ENCODE measurements at places on chromosomes 16 and 17. TPM values are rescaled to one million over a fixed set of nuclear protein-coding genes. Genes with fewer than 3 reads are reported as not detected.

Gene TEX14
- total RNA-seq, result 0.36 TPM

Gene TBC1D26
- total RNA-seq, result 1.1 TPM

- no peaks in the 10 kb centered on the region for H3K36me3 ChIP-seq
- H3K4me3 ChIP-seq, result no peak overlapping the region
- no peaks in the 10 kb centered on the region for H3K27me3 ChIP-seq
- H3K4me1 ChIP-seq, result peaks cover 77% of the 10 kb centered on the region
Measured at GRCh38 chr17:46108550-46109110, 84.6 kb downstream of the KANSL1 start.

GRCh38 chr16:53511084-53511402 is 8.0 kb upstream of the AKTIP start:
- peaks cover 3% of the 10 kb centered on the region for H3K4me1 ChIP-seq
- no peak overlapping the region for H3K4me3 ChIP-seq
- H3K36me3 ChIP-seq, result no peaks in the 10 kb centered on the region
- H3K27ac ChIP-seq, result peak overlapping the region; percentile 64
- DNase-seq, result no peak

GRCh38 chr17:78903101-78903779 is at the start of gene CEP295NL:
Gene CEP295NL, minus strand, starts transcription at chr17:78903201. Its CDS starts 1,373 bp downstream, at chr17:78901828.
- no peaks in the 10 kb centered on the region for H3K27me3 ChIP-seq
- no peak for DNase-seq
- no peak within 1 kb of the TSS for H3K27ac ChIP-seq
- H3K4me1 ChIP-seq, result peaks cover 63% of the 10 kb centered on the region
- H3K36me3 ChIP-seq, result peaks cover 10% of the 10 kb centered on the region

DNA sequence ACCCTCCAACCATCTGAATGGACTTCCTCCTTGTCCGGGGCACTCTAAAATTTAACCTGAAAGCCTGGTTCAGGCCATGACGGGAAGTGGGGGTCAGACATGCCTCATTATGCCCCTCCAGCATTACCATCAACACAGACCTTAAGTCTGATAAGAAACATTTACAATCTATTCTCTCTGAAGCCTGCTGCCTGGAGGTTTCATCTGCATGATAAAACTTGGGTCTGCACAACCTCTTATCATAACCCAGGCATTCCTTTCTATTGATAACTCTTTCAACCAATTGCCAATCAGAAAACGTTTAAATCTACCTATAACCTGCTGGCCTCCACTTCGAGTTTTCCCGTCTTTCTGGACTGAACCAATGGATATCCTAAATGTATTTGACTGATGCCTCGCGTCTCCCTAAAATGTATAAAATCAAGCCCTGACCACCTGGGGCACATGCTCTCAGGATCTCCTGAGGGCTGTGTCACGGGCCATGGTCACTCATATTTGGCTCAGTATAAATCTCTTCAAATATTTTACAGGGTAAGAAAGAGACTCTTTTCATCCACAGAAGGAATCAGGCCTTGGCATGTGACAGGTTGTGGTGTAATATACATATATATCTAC is 45.6 kb downstream of the LYRM1 start:
- no peak overlapping the region for H3K27ac ChIP-seq
- no peak for DNase-seq
- H3K27me3 ChIP-seq, result no peaks in the 10 kb centered on the region
- H3K4me3 ChIP-seq, result no peak overlapping the region
- no peaks in the 10 kb centered on the region for H3K4me1 ChIP-seq
- H3K36me3 ChIP-seq, result no peaks in the 10 kb centered on the region

DNA sequence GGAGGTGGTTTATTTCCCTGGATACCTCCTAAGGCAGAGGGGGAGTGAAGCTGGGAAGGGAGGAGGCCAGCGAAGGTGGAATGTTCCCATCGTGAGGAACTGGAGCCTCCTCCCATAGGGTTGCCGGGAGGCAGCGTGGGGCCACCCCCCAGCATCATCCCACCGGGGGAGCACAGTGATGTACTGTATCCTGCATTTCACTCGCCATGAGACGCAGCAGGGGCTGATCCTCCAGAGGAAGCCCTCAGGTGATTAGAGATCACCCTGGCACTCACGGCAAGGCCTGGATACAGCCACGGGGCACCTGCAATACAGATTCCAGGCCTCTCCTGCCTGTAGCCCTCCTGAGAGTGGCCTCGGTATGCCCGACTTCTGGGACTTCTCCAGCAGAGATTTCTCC is 25.5 kb upstream of the BEAN1 start:
- DNase-seq, result no peak
- H3K36me3 ChIP-seq, result no peaks in the 10 kb centered on the region
- peaks cover 8% of the 10 kb centered on the region for H3K27me3 ChIP-seq
- peaks cover 1% of the 10 kb centered on the region for H3K4me1 ChIP-seq
- H3K27ac ChIP-seq, result peak overlapping the region; percentile 7

DNA sequence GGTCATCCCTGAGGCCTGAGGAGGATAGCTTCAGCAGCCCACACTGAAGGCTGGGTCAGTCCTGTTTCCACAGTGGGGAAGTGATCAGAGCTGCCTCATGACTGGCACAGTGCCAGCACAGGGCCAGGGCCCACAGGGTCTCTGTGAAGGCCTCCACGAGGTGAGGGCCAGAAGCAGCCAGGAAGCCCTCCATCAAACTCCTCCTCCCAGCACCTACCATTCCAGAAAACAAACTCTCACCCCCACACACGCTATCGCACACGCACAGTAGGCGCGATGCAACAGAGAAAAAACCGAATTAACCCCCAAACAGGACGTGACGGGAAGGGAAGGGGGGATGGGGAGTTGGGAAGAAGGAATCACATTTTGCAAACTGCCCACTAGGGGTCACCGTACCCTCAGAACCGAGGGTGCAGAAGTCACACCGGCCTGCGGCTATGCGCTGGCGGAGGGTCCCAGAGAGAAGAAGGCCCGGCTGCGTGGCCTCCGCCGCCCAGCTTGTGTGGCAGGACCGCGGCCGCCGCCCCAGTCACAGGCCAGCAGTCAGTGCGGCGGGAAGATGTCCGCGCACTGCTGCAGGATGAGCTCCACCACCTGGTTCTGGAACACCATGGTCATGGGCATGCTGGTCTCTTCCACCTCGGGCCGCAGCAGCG is 37.6 kb downstream of the ARHGAP27 start:
- H3K4me1 ChIP-seq, result no peaks in the 10 kb centered on the region
- H3K4me3 ChIP-seq, result peak overlapping the region; percentile 41
- H3K36me3 ChIP-seq, result no peaks in the 10 kb centered on the region
- DNase-seq, result peak; percentile 83
- H3K27ac ChIP-seq, result no peak overlapping the region

DNA sequence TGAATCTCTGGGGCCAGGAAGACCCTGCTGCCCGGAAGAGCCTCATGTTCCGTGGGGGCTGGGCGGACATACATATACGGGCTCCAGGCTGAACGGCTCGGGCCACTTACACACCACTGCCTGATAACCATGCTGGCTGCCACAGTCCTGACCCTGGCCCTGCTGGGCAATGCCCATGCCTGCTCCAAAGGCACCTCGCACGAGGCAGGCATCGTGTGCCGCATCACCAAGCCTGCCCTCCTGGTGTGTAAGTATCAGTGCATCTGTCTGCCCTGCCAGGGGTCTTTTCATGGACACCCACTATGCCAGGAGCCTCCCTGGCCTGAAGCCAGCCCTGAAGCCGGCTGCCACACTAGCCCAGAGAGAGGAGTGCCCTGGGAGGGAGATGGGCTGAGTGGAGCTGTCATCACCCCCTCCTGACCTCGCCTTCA is at the start of gene CETP:
CETP (plus strand) TSS at position 100 of the 431 bp plus-strand sequence; CDS start at position 130, 30 bp downstream.
- H3K27me3 ChIP-seq, result no peaks in the 10 kb centered on the region
- peaks cover 17% of the 10 kb centered on the region for H3K4me1 ChIP-seq
- H3K27ac ChIP-seq, result no peak within 1 kb of the TSS

DNA sequence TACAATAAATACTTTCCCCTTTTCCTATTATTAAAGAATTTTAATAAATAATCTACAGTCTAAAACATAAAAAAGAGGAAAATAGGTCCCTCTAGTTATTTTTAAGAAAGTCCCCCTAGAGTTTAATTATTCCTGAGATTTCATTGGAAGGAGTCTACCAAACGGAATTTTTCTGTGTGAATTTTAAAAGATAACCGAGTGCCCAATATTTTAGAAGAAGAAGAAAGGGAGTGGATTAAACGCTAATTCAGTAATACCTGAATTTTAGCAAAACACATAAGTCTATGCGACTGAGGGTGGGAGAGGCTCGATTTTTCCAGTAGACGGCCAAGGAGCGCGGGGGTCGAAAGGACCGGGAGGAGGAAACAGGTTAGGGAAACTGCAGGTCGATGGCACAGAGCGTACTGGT is 2.2 kb downstream of the HOXB2 start:
- peak overlapping the region; percentile 94 for H3K27ac ChIP-seq
- DNase-seq, result no peak
- H3K4me1 ChIP-seq, result peaks cover 46% of the 10 kb centered on the region
- H3K4me3 ChIP-seq, result peak overlapping the region; percentile 87
- H3K27me3 ChIP-seq, result no peaks in the 10 kb centered on the region

- peaks cover 38% of the 10 kb centered on the region for H3K36me3 ChIP-seq
- H3K27ac ChIP-seq, result no peak overlapping the region
- H3K4me1 ChIP-seq, result peaks cover 23% of the 10 kb centered on the region
- no peak overlapping the region for H3K4me3 ChIP-seq
- DNase-seq, result no peak
Measured at GRCh38 chr17:78706271-78706915, 75.7 kb downstream of the CYTH1 start.

DNA sequence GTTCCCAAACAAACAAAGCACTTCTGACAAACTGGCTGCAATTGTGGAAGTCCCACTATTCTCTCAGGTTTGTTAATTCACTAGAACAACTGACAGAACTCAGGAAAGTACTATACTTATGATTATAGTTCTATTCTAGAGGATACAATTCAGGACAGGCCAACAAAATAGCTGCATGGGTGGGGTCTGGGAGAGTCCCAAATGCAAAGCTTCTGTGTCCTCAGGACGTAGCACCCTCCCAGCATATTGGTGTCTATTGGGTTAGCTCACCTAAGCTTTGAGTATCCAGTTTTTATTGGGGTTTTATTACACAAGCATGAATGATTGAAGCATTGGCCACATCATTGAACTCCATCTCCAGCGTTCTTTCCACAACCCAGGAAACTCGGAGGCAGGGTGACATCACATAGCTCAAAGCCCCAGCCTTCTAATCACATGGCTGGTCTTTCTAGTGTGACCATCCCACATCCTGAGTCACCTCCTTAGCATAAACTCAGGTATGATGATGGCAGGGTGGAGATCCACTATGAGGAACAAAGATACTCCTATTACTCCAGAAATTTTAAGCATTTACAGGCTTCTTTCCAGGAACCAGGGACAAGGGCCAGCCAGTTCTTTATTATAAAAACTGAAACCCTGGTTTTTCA is 43.9 kb upstream of the CCNF start:
- no peaks in the 10 kb centered on the region for H3K4me1 ChIP-seq
- DNase-seq, result no peak
- no peak overlapping the region for H3K27ac ChIP-seq
- H3K36me3 ChIP-seq, result no peaks in the 10 kb centered on the region
- H3K4me3 ChIP-seq, result no peak overlapping the region
- no peaks in the 10 kb centered on the region for H3K27me3 ChIP-seq

- no peak overlapping the region for H3K4me3 ChIP-seq
- H3K4me1 ChIP-seq, result peaks cover 12% of the 10 kb centered on the region
- no peak for DNase-seq
- no peaks in the 10 kb centered on the region for H3K36me3 ChIP-seq
Measured at GRCh38 chr16:71628810-71629209, 2.8 kb downstream of the MARVELD3 start.

GRCh38 chr16:83270640-83271039 is 537.1 kb upstream of the HSBP1 start:
- H3K36me3 ChIP-seq, result no peaks in the 10 kb centered on the region
- no peak overlapping the region for H3K27ac ChIP-seq
- H3K4me3 ChIP-seq, result no peak overlapping the region
- H3K27me3 ChIP-seq, result no peaks in the 10 kb centered on the region
- DNase-seq, result no peak

DNA sequence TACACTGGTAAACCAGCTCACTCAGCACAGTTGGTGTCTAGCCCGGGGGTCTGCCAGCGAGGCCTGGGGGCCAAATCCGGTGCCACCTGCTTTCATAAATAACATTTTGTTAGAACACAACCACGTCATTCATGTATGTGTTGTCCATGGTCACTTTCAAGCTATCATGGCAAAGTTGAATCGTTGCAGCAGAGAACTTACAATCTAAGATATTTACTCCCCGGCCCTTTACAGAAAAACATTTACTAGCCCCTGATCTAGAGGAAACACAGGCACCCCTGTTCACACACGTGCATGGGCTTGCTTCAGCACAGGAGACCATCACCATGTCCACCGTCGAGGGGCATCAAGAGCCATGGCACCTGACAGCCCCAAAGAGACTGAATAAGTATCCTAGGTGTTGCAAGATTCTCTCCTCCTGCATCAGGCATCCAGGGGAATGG is 111.4 kb upstream of the DNAH9 start:
- H3K4me3 ChIP-seq, result no peak overlapping the region
- DNase-seq, result no peak
- peaks cover 17% of the 10 kb centered on the region for H3K4me1 ChIP-seq

GRCh38 chr16:49632086-49632794 is 223.7 kb downstream of the ZNF423 start:
- DNase-seq, result no peak
- H3K4me1 ChIP-seq, result peaks cover 6% of the 10 kb centered on the region
- peaks cover 17% of the 10 kb centered on the region for H3K36me3 ChIP-seq
- H3K27ac ChIP-seq, result no peak overlapping the region
- H3K4me3 ChIP-seq, result no peak overlapping the region
- no peaks in the 10 kb centered on the region for H3K27me3 ChIP-seq

Gene ACSM2A
- not detected for total RNA-seq

Gene PSME3
- total RNA-seq, result 34.3 TPM

DNA sequence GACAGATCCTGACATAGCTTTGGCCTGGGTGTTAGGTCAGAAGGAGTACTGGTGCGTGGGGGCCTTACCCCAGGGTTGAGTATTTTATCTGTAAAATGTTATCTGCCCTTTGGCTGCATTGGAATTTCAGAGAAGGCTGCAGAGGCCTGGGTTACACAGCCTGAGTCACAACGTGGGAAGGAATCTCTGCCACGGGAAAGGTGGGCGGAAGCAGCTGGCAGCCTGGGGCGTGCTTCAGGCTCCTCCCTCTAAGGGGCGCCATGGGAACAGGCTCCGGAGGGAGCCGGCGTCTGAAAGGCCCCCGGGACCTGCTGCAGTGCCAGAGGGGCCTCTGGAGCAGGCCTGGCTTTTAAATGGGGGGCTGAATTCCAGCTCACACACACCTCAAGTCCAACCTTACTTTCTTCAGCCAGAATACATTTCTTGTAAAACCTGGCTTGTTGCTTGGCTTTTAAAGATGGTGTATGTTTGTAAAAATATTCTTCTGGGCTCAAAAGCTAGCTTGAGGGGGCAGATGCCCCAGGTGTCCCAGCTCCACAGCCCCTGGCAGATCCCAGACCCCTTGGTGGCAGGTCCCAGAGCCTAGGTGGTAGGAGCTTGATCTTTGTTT is 142.2 kb downstream of the RAB11FIP4 start:
- no peaks in the 10 kb centered on the region for H3K27me3 ChIP-seq
- H3K4me1 ChIP-seq, result peaks cover 18% of the 10 kb centered on the region
- no peaks in the 10 kb centered on the region for H3K36me3 ChIP-seq
- no peak overlapping the region for H3K27ac ChIP-seq
- DNase-seq, result no peak

DNA sequence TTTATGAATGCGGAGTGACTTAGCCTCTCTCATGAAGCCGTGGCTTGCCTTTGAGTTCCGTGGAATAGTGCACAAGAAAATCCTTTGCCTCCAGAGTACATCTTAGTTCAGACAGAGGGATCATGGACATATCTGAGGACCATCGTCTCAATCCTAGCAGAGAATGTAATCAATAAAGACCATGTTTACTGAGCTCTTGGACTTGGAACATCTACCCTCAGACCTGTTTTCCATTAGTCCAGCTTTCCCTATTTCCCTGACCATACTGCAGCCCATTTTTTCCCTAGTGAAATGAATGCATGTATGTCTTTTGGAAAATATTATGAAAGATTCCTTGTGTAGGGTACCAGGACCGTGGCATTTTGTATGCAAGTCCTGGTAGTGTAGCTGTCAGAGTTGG is 90.2 kb downstream of the PLCG2 start:
- no peaks in the 10 kb centered on the region for H3K36me3 ChIP-seq
- DNase-seq, result no peak
- H3K4me3 ChIP-seq, result no peak overlapping the region
- no peaks in the 10 kb centered on the region for H3K27me3 ChIP-seq
- H3K4me1 ChIP-seq, result no peaks in the 10 kb centered on the region

Measured in sigmoid colon (tissue), 7 donors.